ENCODE measurements at places on chromosomes 7 and 10.
A peak's percentile ranks its signal among the peaks of the same experiment; 100 is the strongest.

DNA sequence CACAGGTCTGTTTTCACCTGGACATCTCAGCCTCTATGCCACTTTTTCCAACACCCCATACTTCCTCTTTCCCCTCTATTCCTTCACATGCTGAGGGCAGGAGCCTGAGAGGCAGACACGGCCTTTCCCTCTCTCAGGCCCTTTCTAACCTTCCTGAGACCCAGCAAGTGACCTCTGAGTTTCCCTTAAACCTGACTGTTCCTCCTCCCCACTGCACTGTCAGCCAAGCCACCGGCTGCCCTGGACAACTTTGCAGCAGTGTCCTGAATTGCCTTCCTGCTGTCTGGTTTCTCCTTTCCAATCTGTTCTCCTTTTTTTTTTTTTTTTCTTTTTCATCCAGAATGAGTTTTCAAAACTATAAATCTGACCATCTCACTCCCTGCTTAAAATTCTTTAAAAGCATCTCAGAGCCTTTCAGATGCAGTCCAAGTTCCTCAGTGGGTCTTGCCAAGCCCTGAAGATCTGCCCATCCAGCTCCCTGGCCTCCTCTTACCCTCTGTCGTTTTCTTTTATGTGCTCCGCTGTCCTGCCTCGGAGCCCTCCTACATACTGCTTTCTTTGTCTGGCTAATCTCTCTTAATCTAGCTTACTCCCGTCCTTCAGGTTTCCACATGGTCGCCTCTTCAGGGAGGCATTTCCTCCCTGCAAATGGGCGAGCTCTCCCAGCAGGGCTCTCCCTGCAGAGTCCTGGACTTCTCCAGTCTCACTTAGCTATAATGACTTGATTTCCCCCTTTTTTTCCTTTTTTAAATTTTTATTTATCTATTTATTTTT, 30.5 kb downstream of the SLC13A4 start:
- no peak for DNase-seq

GRCh38 chr10:107081644-107082043, 82.9 kb downstream of the SORCS1 start:
- DNase-seq: no peak

DNA sequence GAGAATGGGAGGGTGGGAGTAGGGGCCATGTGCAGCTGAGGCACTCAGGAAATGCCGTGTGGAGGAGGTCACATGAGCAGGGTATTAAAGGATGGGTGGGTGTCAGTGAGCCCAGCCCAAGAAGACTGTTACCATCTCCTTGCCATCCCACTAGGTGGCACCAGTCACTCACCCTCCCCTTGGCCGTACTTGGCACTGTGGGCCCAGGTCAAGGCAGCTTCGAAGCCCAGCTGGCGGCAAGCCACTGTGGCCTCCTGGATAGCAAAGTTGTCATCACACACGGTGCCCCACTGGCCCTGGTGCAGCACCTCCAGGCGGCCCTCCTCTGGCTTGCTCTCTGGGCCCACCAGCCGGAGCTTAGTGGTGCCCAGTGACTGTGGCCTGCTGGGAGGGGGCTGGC, 5.4 kb downstream of the LOXL4 start:
- DNase-seq: peak; percentile 60

GRCh38 chr7:112204499-112205342, 1.5 kb downstream of the DOCK4 start:
- DNase-seq: no peak

All from activated effector memory CD4-positive, alpha-beta T cell treated with anti-CD3 and anti-CD28 coated beads, Interleukin-2, amount 50 U/mL, for 16 hours (primary cell).